ENCODE measurements at places on chromosomes 6 and 20.

GRCh38 chr6:89368107-89368506 lies 15.6 kb upstream of the UBE2J1 start:
- peak; percentile 70 for DNase-seq

- no peak for DNase-seq
Measured at GRCh38 chr6:133501675-133502270, 260.6 kb downstream of the EYA4 start.

- DNase-seq: no peak
Measured at GRCh38 chr6:109743739-109744138, 52.6 kb downstream of the FIG4 start.

- no peak for DNase-seq
Measured at GRCh38 chr6:158558415-158559306, 1.2 kb upstream of the TMEM181 start.

GRCh38 chr6:26474439-26474881 lies 16.7 kb downstream of the BTN2A1 start:
- DNase-seq: no peak

- peak; percentile 25 for DNase-seq
Measured at GRCh38 chr6:102619585-102619984, 1226.1 kb downstream of the GRIK2 start.

DNA sequence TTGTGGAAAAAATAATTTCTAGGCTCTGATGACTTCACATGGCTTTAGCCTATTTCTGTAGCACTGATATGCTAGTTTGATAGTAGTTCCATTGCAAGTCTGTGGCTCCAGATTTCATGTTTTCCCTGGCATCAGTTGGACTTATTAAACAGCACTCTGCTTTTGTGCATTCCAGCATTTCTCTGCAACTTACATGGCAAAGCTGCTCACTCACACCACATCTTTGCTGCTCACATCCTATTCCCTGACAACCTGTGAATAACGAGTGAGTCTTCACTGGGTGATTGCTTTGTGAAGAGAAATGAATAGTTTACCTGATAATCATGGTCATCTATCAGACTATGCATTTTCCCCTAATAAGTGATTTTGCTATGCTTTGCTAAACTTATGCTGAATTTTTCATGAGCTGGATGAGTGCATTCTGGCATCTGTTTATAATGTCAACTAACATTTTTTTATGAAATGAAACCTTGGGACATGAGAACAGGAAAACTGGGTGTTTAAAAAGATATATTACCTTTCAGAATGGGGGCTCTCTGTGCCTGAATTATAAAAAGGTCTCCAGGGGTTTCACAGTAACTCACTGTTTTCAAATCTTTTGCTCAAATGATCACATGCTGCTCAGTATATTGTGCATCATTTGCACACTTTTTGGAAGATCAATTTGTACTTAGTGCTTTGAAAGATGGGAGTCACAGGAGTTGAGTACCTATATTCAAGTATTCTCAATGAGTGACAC lies 301.8 kb downstream of the TBC1D32 start:
- no peak for DNase-seq

DNA sequence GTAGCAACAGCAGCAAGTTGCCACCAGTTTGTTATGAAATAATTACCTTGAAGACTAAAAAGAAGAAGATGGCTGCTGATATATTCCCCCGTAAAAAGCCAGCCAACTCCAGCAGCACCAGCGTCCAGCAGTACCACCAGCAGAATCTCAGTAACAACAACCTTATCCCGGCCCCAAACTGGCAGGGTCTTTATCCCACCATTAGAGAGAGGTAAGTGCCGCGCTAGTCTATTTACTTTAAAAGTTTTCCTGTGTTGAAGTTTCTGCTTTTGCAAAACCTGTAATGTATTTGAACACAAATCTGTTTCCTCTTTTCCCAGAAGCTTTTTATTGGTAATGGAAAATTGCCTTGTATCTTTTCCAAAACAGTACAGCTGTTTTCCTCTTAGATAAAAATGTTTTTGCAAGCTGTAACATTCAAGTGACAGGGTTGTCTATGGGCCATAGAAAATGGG lies 725 bp downstream of the BTBD3 start:
- DNase-seq: no peak

DNA sequence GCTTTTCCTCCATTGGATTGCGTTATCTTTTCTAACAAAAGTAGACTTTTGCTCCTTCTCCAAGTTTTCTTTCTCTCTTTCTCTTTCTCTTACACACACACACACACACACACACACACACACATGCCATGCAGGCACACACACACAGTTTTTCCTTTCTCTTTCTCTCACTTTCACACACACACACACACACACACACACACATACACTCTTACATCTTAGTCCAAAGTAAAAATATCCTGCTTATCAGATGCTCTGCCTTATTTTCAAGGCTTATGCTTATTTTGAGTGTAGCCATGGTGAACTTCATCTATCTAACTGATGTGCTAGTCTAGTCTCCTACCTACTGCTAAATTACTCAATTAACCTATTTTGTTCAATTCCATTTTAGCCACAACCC lies 34.4 kb upstream of the RAB23 start:
- no peak for DNase-seq

GRCh38 chr6:150177952-150178520 lies 35.2 kb downstream of the PPP1R14C start:
- DNase-seq: no peak

DNA sequence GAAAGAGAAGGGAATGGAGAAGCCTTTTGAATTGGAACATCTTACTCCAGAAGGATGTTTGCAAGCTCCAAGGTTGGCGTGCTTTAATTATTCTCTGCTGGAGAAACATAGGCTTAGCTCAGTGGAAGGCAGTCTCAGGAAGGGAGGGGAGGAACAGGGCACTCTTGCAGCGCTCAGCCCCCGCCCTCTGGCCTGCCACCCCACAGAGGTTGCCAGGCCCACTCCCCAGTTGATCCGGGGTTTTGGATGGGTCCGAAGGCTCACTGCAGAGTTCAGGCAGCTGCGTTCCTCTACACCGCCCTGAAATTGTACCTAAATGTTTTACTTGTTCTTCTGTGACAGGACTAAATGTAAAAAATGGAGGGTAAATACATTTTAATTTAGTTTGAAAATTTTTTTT lies 155.2 kb upstream of the DTNBP1 start:
- DNase-seq: no peak

GRCh38 chr20:16842486-16843120 lies 94.4 kb downstream of the OTOR start:
- no peak for DNase-seq

- no peak for DNase-seq
Measured at GRCh38 chr20:63452821-63453523, 19.5 kb downstream of the KCNQ2 start.

DNA sequence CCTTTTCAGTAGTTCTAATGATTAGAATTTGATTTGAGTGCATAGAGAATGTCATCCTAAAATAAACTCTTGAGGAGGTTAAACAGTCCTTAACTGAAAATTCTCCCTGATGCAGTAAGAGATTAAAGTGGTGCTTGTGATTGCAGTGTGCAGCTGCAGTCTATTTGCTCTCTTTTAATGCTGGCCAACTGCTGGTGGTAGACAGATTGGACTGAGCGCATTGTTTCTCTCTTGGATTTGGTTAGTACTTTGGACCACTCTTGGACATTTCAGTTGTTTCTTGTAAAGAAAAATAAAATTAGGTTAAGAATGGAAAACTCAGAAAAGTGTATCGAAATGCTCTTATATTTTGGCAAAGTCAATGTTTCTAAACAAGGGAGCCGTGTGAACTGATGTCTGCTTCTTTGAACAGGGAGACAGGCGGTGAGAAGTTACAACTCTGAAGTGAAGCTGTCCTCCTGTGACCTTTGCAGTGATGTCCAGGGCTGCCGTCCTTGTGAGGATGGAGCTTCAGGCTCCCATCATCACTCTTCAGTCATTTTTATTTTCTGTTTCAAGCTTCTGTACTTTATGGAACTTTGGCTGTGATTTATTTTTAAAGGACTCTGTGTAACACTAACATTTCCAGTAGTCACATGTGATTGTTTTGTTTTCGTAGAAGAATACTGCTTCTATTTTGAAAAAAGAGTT lies 127.2 kb downstream of the CD109 start:
- no peak for DNase-seq

DNA sequence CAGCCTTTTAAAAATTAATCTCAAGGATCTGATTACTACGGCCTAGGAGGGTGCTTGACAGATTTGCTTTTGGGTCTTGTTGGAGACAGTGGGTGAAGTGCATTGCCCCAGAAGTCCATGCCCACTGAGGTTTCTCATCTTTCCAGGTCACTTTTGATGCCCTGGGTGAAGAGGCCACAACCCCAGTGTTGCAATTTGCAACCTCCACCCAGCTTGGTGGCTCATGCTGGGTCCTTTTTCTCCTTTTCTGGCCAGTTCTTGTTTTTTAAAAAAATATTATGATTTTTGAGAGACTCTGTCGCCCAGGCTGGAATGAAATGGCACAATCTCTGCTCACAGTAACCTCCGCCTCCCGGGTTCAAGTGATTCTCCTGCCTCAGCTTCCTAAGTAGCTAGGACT lies 9.4 kb downstream of the STX11 start:
- no peak for DNase-seq

DNA sequence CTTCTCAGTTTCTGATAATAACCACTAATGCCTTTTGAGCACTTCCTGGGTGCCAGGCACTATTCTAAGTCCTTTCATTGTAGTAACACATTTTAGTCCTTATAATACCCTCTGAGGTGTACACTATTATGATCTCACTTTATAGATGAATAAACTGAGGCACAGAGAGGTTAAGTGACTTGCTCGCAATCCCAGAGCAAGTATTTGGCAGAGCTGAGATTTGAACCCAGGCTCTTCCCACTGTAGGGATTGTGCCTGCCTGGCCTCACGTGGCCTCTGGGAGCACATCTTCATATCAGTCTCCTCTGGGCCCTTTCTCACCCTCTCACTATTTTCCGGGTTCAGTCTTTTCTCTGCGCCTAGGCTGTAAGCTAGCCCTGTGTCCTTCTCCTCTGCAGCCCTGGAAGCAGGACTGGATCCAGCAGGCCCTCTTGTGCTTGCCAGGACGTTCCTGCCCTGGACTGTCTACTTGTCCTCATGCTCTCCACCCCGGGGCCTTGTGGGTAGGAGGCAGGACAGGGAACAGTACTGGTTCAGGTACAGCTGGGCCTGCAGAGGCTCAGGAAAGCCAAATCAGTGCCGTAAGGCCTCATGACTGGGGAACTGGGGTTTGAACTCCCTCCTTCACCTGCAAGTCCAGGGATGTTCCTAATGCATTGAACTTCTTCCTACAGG lies 139.6 kb downstream of the VEGFA start:
- no peak for DNase-seq

DNA sequence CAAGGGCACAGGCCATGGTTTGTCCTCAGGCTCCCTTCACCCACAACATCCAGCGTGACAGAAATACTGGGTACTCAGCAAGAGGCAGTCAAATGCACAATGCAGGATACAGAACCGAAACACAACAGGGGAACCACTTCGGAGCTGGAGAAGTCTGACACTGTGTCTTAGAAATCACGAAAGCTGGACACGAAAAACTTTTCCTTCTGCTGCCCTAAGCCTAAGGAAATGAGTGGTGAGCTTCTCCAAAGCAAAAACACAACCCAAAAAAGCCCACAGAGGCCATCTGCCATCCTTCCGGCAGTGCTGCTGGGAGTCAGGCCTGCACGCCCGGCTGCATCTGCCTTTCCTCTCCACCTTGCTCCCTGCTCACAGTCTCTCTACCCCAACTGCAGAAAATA lies 106.3 kb downstream of the SLC23A2 start:
- DNase-seq: no peak
